Subcutaneous preadipocyte (primary cell): ENCODE measurements at places on chromosomes 2 and 18. TPM values are rescaled to one million over a fixed set of nuclear protein-coding genes. Genes with fewer than 3 reads are reported as not detected.

ATP6V1B1 gene
- 0.59 and 1.8 TPM in 2 replicates for total RNA-seq

OTOS gene
- not detected in 2 replicates for total RNA-seq

FSIP2 gene
- total RNA-seq = under 0.01 and 0.37 TPM in 2 replicates

ACKR3 gene
- total RNA-seq = 1.2 and 5.5 TPM in 2 replicates

PPP1R1C gene
- not detected in 2 replicates for total RNA-seq

SLC11A1 gene
- under 0.01 and 0.20 TPM in 2 replicates for total RNA-seq

ARHGAP25 gene
- under 0.01 TPM in 1 of 2 replicates, not detected in the other for total RNA-seq

SLC14A1 gene
- under 0.01 and 1.2 TPM in 2 replicates for total RNA-seq

KCNJ3 gene
- total RNA-seq = not detected in 2 replicates

VWC2L gene
- total RNA-seq = not detected in 2 replicates

HJURP gene
- total RNA-seq = 15.1 and 34.6 TPM in 2 replicates

SEPTIN10 gene
- total RNA-seq = 55.5 and 76.0 TPM in 2 replicates

GPR55 gene
- under 0.01 TPM in 1 of 2 replicates, not detected in the other for total RNA-seq

SCN3A gene
- not detected in 2 replicates for total RNA-seq

ARHGAP28 gene
- 9.4 and 10.7 TPM in 2 replicates for total RNA-seq

TCF4 gene
- total RNA-seq = 69.4 and 89.7 TPM in 2 replicates

KIF5C gene
- under 0.01 and 0.20 TPM in 2 replicates for total RNA-seq

NRBP1 gene
- total RNA-seq = 89.7 and 101 TPM in 2 replicates
